ENCODE measurements at places on chromosomes 5 and 9. TPM values are rescaled to one million over a fixed set of nuclear protein-coding genes. Genes with fewer than 3 reads are reported as not detected.

DNA sequence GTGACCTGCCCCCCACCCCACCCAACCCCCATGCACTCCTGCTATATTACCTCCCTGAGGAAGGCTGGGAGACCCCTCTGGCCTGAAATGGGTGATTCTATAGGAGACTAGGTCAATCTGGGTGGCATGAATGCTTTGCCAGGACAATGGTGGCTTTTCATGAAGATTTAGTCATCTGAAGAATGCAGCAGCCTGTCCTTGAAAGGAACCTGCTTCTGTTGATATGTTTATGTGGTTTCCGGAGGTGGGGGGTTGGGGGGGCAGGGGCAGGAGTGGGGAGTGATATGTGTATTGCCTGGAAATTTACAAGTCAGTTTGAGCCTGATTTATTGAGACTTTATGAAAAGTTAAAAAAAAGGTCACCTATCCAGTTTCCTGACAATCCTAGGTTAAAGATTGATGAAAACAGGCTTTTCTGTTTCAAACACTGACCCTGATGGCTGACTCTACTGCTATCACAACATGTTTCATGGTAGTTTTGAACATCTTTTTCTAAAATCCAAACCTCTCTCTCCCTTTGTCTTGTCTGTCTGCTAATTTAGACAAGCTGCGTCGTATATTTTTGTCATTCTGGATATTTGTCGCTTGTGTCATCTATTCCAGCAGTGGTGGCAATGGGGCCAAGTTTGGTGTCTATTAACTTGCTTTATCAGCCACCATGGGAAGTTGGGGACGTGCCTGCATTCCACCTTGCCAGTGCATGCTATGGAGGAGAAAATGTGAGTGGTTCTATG lies 153.7 kb upstream of the EGFLAM start:
- no peak for DNase-seq

- DNase-seq: no peak
Observed at GRCh38 chr9:33012328-33013069, 11.1 kb upstream of the APTX start.

DNA sequence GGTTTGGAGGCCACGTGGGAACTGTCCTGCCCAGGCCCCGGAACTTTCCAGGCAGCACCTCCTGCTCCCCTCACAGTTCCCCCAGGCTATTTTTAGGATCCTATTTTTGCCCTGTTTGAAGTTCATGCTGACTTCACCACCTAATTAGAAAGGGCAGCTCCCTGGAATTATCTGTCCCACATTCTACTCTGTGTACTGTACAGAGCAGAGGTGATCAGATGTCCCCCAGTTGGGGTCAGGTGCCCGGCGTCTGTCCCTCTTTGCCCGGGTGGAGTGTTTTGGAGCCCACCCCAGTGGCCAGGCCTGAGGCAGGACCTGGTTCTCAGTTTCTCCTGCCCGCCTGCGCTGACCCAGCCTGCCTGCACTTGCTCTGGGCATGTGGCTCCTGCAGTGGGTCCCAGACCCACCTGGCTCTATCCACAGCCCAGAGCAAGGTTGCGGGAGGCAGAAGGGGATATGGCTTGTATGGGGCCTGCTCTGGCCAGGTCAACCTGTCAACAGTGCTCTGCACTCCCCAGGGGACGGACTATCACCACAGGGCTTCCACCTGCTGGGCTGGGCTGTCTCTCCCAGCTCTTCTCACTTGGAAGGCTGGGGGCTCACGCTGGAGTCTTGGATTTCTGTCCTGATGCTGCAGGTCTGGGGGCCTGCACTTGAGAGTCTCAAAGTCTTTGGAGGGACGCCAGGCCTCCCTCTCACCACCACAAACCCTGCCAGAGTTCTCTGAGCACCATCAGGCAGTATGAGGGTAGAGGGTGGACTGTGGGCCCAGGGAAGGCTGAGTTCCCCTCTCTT lies 268.3 kb downstream of the GADD45G start:
- DNase-seq: peak; percentile 38

GRCh38 chr9:98010445-98010844 lies 27.3 kb downstream of the ANP32B start:
- no peak for DNase-seq

- DNase-seq: peak; percentile 47
Observed at GRCh38 chr9:123483191-123483803, 127.3 kb downstream of the CRB2 start.

Gene MED27
- 14.4 TPM for total RNA-seq

Measured in spleen (tissue), 13 donors.